ENCODE measurements at places on chromosomes 3 and 15.
A peak's percentile ranks its signal among the peaks of the same experiment; 100 is the strongest.

GRCh38 chr3:9946112-9947024 is 5.8 kb downstream of the PRRT3 start:
- peak; percentile 92 for DNase-seq

DNA sequence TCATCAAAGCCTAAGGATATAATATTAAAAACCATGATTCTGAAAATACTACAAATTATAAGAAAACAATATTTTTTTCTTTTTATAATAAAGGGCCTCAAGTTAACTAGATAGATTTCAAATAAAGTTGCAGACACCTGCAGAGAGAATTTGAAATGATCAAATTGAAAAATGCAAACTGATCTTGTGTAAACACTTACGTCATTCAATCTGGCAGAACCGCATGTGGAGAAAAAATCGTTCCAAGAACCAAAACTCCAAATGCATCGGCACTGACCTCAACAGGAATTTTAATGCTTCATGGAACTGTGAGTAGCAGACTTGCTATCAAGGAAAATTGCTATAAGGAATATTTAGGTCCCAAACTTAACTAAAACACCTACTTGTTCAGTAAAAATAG is 17.2 kb downstream of the CPA3 start:
- no peak for DNase-seq

DNA sequence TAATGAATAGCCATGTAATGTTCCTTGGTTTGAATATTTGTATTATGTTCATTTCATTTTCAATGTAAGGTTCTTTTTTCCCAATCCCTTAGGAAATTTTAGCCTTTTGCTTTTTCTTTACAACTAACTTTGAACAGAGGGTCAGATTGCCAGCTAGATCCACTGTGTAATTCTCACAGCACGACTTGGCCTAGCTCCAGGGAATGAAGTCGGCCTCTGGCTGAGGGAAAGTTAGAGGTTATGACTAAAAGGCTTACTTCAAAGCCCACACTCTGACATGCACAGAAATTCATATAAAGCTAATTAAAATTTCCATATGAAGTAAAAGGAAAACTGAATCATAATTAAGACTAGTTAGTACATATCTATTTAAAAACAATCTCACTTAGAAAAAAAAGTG is 38.7 kb downstream of the ROBO1 start:
- DNase-seq: no peak

- no peak for DNase-seq
Observed at GRCh38 chr3:8423307-8423706, 78.3 kb upstream of the LMCD1 start.

Measured in endothelial cell (in vitro differentiated cells).